Astrocyte of the hippocampus (primary cell): ENCODE measurements at places on chromosomes 7 and 10.

- peak; percentile 95 for DNase-seq
Measured at GRCh38 chr7:71626206-71626605, 494.3 kb downstream of the GALNT17 start.

- DNase-seq, result no peak
Measured at GRCh38 chr7:85103357-85103756, 83.5 kb downstream of the SEMA3D start.

DNA sequence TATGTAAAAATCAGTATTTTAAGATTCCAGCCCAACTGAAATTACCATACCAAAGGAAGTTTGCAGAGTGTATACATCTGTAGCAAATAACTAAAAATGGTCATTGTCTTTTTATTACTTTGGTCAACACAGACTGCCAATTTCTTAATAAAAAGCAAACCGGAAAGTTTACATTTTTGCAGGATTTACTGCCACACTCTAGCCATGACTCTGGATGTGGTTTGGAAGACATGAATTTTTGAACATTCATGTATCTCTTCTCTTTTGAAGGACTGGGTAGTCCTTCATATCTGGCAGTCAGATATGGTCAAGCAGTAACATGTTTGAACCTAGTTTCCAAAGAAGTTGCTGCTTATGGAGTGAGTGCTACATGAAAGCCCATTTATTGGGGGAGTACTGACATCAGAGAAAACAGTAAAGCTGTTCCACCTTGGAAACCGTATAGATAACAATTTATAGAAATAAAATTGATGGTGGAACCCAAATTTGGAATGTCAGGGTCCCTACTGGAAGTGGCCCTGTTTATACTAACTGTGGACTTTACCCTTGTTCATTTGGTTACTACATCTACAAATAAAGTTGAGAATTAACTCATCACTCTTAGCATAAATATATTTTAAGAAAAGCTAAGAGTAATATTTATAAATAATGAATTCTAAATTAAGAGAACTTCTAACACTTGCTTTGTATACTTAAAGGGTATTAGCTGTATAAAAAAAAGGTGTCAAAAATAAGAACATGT is 84.6 kb downstream of the ZMYND11 start:
- no peak for DNase-seq

GRCh38 chr7:143126146-143126545 is 5.7 kb upstream of the PIP start:
- DNase-seq, result no peak

DNA sequence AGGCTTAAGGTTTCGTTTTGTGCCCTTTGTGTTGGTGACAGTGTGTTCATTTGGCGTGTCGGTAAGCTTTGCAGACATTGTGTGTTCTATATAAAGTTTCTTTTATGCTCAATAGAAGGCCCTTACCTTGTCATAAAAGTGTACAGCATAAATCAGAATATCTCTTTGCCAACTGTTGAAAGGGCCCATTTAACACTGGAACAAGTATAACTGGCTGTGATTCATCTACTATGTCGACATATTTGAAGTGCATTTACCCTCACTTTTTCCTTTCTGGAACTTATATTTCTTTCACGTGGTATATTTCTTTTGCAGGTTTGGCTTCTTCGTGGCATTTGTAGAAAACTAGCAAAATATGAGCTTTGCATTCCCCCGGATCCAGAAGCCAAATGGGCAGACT is 32.7 kb downstream of the EEPD1 start:
- DNase-seq, result no peak

DNA sequence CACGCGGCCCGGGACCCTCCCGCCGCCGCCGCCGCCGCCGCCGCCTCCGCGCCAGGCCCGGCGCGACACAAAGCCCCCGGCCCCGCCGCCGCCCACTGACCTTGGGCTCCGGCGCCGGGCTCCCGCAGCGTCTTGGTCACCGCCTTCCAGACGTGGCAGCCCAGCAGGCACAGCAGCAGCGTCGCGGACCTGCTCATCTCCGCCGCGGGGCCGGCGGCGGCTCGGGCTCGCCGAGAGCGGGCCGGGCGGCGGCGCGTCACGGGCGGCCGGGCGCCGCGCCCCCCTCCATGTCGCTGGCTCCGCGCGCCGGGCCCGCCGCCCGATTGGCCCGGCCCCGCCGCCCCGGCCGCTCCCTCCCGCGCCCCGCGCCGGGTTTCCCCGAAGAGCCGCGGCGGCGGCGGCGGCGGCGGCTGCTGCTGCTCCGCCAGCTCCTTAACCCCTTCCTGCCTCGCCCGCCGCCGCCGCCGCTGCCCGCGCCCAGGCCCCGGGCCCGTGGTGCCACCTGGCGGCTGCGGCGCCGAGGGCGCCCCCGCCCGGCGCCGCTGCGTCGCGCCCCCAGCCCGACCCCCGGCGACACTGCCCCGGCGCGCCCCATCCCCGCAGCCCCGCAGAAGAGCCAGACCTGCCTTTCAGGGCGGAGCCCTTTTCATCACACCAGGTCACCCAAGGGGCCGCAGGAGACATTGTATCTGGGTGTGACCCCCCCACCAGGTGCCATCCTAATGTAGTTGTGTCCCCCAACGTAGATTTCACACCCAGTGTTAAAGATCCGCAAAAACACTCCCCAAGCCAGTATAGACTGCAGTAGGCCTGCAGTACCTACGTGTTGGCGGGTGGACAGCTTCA is at the start of gene FAM171A1:
Gene FAM171A1, minus strand, starts transcription at position 434 of the 846 bp plus-strand sequence. Its CDS starts 237 bp downstream, at position 197.
- peak; percentile 89 for DNase-seq

GRCh38 chr7:25454562-25455041 is 226.3 kb upstream of the NPVF start:
- no peak for DNase-seq

DNA sequence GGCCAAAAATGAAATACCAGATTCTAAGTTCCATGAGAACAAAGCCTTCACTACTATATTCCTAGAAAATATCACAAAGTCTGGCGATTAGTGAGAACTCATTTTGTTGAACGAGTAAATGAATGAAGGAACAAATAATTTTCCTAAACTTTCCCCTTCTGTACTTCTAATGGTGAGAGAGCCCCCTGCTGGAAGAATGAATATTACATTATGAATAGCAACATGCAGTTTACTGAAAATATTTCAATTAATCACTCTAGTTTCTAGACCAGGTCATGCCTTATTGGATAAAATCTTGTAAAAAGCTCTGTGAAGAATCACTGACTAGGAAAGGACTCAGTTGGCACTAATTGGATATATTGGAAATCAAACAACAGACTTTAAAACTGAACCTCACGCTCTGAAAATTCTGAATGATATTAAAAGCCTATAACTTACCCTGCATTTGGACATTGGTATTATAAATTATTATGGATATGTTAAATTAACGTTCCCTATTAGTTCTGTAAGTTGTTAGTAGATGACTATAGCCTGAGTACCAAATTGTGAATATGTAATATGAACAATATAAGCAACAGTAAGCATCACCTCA is 32.4 kb upstream of the MTPN start:
- peak; percentile 65 for DNase-seq

- DNase-seq, result peak; percentile 78
Measured at GRCh38 chr7:151782598-151783448, 94.1 kb downstream of the PRKAG2 start.

DNA sequence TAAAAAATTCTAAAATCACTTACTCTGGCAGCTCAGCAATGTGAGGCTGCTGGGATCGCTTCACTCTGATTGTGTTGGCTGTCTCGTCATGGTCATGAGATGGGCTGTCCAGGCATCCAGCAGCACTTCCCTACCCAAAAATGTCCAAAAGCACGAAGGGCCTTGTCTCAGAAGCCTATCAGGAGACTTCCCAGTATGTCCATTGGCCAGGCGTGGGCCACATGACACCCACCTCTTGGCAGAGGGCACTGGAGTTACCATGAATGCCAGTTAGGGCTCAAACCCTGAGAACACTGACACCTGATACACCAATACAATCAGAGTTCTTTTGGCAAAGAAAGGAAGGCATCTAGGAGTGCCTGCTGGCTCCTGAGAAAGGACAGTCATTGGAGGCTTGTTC is 27.0 kb upstream of the GLI3 start:
- no peak for DNase-seq
